NCI-H1436 treated with DMSO at 0.1 percent for 48 hours (cell line): ENCODE measurements at places on chromosomes 5 and 9.

DNA sequence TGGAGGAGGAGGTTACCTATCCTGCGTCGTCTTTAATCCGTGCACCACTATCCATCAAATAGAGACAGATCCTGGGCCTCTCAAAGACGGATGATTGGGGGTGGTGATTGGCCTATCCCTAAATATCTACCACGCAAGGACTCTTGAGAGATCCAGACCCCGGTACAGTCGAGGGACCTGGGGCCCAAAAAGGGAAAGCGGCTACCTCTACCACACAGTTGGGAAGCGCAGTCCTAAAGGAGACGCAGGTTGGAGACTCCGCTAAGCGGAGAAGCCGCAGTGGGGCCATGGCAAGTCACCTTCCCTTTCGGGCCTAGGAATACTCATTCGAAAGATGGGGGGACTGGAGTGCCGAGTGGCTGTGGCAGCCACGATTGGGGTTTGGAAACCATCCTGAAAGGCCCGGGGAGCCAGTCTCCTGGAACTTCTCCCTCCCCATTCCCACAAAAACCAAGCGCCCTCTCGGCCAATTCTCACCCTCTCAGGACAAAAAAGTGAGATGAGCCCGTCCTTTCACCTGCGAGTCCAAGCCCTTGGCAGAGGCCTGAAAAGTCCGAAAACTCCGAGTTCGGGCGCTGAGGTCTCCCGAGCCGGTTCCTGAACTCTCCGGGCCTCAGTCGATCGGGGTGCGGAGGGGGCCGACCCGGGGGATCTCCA is 499 bp upstream of the FOXE1 start:
- DNase-seq = no peak

DNA sequence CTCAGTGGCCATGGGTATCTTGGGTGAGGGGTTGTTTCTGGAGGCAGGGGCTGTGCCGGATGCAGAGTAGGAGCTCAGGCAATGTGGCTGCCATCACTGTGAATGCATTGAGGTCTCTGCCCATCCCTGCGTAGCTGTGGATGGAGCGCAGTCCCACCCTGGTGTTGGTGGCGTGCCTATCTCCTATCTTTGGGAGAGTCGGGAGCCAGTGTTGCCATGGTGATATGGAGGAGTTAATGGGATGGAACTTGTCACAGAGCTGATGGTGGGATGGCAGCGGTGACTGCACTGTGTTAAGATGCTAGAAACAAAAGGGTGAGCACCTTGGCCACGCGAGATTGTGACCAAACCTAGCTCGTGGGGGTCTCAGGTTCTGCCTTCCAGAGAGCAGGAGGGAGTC is 197.3 kb downstream of the MELK start:
- no peak for DNase-seq

GRCh38 chr5:154090656-154091055 is 51.9 kb downstream of the MFAP3 start:
- no peak for DNase-seq

DNA sequence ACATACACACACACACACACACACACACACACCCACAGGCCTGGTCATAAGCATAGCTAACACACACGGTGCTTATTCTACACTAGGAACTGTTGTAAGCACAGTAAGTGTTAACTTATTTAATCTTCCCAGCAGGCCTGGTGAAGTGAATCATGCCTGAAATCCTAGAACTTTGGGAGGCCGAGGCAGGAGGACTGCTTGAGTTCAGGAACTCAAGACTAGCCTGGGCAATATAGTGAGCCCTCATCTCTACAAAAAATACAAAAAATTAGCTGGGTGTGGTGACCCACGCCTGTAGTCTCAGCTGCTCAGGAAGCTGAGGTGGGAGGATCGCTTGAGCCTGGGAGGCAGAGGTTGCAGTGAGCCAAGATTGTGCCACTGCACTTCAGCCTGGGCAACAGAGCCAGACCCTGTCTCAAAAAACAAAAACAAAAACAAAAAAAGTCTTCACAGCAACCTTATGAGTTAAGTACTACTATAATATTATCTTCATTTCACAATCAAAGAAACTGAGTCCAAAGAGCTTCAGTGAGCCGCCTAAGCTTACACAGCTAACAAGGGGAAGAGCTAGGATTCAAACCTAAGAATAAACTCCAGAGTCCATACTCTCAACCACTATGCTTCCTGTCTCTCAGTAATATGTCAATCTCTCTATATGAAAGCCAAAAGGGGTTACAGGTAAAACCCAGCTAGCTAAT is 2.3 kb downstream of the MEGF9 start:
- DNase-seq = no peak

DNA sequence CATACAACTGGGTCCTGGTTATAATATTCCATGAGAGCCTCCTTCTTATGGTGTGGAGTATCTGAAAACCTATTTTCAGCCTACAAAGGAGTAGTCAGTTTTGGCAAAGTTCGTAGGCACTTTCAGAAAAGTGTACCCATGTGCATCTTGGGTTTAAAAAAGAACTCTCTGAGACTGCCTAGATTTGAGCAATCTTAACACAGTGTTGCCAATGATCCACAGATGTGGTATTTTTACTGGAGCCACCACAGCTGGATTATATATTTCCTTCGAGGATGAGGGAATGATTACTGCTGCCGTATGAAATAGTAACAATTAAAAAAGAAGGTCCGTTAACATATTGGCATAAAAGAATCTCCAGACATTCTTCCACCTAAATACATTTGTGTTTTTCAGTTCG is 1.1 kb downstream of the PALM2AKAP2 start:
- DNase-seq = no peak

- DNase-seq = no peak
Measured at GRCh38 chr5:152379331-152379730, 25.7 kb downstream of the NMUR2 start.

GRCh38 chr9:77820293-77820954 is 172.3 kb upstream of the GNA14 start:
- DNase-seq = no peak
